ENCODE measurements at places on chromosomes 3 and 15.

DNA sequence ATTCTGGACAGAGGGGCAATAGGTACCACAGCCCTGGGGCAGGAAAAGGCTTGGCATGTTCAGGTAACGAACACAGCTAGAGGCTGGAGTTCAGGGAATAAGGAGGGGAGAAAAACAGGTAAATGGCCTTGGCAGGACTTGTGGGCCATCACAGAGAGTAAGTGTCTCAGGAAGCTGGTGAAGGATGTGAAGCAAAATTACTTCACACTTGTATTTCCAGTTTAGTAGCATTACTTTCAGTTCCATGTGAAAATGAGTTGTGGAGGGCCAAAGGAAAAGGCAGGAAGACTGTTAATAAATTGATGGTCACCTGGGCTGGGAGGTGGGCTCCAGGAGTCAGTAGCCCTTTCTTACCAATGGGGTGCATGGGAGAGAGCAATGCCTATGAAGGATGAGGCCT lies 25.6 kb downstream of the TRIM42 start:
- no peaks in the 10 kb centered on the region for H3K36me3 ChIP-seq
- H3K27ac ChIP-seq: no peak overlapping the region
- no peaks in the 10 kb centered on the region for H3K4me1 ChIP-seq
- H3K27me3 ChIP-seq: no peaks in the 10 kb centered on the region
- no peak overlapping the region for H3K4me3 ChIP-seq

DNA sequence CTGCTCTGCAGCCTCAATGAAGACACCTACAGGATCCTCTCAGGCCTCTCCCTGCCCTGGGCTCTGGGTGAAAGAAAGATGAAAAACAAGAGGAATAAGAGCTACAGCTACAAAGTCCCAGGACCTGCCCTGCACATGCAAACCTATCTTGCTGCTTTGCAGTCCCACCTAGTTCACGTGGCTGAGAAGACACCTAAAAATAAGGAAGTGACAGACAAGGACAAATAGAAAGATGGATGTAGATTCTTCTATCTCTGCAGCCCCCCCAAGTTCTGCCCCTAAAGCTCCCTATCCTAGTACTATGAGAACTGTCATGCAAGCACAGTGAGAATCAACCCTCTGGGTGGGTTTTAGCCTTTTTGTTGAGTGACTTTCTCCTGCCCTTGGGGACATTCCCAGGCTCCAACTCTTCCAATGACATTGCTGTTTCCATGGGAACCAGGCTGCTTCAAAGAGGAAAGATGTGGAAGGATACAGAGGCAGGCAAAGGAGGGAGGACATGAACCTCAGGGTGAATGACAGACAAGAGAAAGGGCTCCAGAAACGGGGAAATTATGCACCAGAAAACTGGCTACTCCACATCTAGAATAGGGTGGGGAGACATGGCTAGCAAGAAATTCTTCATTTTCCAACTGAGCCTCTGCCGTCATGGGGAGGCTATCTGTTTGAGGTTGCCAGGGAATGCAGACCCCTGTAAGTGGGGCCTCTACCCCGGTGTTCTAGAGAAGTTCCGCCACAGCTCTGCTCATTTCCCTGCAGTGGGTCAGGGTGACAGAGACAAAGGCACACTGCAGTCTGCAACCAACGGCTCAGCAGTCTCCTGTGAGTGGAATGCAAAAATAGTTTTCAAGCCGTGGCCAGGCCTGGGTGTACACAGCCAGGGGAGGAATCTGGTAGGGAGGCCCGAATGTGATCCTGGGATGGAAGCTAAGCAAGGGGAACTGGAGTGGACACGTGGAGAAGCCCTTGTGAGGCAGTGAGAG lies 5.2 kb downstream of the CSPG5 start:
- no peak overlapping the region for H3K4me3 ChIP-seq
- H3K27me3 ChIP-seq: peaks cover 7% of the 10 kb centered on the region
- no peak overlapping the region for H3K27ac ChIP-seq
- H3K36me3 ChIP-seq: no peaks in the 10 kb centered on the region
- no peak for DNase-seq
- peaks cover 6% of the 10 kb centered on the region for H3K4me1 ChIP-seq

- H3K4me1 ChIP-seq: no peaks in the 10 kb centered on the region
- no peak overlapping the region for H3K27ac ChIP-seq
- H3K27me3 ChIP-seq: peaks cover 3% of the 10 kb centered on the region
Measured at GRCh38 chr3:128548021-128548420, 55.0 kb upstream of the GATA2 start.

DNA sequence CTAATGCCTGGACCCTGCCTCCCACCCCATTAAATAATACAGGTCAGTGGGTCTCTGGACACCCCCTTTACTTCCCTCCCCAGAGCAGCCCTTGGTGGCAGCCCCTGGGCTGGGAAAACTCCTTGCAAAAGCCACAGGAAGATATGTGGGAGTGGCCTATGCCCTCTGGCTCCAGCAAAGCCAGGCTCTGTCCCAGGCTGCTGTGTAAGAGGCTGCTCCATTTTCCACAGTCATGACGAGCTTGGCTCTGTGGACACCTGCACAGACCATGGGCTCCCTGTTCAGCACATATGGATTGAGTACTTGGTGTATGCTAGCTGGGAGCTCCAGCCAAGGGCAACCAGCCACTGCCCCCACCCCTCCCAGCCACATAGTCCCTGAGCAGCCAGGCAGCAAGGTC lies 13.0 kb downstream of the CACNA2D2 start:
- no peak overlapping the region for H3K4me3 ChIP-seq
- no peaks in the 10 kb centered on the region for H3K27me3 ChIP-seq
- H3K4me1 ChIP-seq: no peaks in the 10 kb centered on the region
- no peak for DNase-seq

DNA sequence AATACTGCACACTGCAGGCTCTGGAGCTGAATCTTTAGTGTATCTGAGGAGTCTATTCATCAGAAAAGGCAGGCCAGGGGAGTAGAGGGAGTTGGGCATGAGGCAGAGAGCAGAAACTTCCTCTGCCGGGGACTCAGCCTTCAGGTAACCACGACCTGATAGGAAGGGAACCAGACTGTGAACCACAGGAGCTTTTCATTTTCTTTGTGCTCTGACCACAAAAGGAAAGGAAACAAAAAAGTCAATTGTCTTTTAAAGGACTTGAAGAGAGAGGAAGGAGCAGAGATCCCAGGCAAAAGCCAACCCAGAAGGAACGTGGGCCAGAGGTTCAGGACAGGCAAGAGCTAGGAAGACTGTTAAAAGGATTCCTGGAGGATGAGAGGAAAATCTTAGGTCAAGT lies 573.3 kb downstream of the EPHB1 start:
- H3K4me3 ChIP-seq: no peak overlapping the region
- H3K4me1 ChIP-seq: no peaks in the 10 kb centered on the region
- no peak overlapping the region for H3K27ac ChIP-seq
- no peaks in the 10 kb centered on the region for H3K27me3 ChIP-seq

GRCh38 chr3:58164906-58165821 lies 45.6 kb downstream of the DNASE1L3 start:
- no peaks in the 10 kb centered on the region for H3K27me3 ChIP-seq
- H3K4me1 ChIP-seq: no peaks in the 10 kb centered on the region
- no peak overlapping the region for H3K27ac ChIP-seq
- no peak for DNase-seq
- H3K4me3 ChIP-seq: no peak overlapping the region

DNA sequence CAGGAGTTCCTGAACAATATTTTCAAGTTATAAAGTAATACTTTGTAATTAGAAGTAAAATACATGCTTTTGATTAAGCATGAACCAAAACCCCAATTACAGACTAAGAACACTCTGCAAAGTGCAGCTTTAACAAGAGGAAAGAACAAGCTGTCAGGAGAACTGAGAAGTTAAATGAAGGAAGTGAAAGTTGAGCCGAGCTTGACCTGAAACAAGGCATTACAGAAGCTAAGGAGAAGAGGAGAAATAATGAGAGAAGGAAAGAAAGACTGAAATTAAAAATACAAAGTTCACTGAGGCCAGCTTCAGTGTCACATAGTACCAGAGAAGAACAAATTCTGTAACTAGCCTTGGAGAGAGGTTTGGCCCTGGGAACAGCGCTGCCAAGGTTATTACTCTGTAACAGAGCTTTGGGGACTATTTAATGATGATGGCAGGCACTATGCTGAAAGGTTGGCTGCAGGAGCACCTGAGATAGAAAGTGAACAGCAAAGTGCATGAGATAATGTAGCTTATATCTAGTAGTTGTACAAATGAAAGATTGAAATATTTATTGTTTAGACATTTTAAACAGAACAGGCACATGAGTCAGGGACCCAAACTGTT lies 241.9 kb upstream of the PEX5L start:
- no peaks in the 10 kb centered on the region for H3K27me3 ChIP-seq
- no peaks in the 10 kb centered on the region for H3K36me3 ChIP-seq
- no peak overlapping the region for H3K27ac ChIP-seq
- no peak for DNase-seq
- no peaks in the 10 kb centered on the region for H3K4me1 ChIP-seq

DNA sequence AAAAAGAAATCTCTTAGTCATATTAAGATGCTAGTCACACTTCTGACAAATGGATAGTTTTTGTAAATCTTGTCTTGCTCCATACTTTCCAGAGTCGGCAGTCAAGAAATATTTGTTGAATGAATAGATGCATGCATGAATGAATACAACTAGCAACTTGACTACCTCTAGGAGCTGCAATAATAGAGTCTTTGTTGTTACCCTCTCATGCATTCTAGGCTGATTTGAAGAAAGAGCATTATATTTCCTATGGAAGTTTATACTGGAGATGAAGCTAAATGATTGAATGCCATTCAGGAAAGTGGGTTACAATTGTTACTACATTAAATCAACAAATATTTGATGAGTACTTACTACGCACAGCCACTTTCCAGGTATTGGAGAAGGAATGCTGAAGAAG lies 18.1 kb upstream of the TRAT1 start:
- H3K27ac ChIP-seq: no peak overlapping the region
- no peaks in the 10 kb centered on the region for H3K27me3 ChIP-seq
- H3K4me3 ChIP-seq: no peak overlapping the region

DNA sequence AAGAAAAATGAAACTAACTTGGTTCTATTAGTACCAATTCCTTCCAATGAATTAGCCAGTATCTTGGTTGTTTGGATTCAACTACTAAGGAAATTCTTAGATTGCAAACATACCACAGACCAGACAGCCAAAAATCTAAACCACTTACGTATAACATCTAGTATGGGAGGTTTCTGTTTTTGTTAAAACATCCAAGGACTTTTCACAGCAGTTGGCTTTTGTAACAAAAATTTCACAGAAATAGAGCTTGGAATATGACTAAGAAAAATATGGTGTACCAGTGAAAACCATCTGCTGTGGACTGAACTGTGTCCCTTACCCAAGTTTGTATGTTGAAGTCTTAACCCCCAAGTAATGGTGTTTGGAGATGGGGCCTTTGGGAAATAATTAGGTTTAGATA lies 199.2 kb downstream of the OTOL1 start:
- H3K27ac ChIP-seq: no peak overlapping the region
- DNase-seq: no peak
- H3K27me3 ChIP-seq: no peaks in the 10 kb centered on the region
- no peaks in the 10 kb centered on the region for H3K4me1 ChIP-seq
